SK-N-SH (cell line): ENCODE measurements at places on chromosomes 4 and X.

- DNase-seq, result no peak
- no peaks in the 10 kb centered on the region for H3K27me3 ChIP-seq
- no peak overlapping the region for H3K4me3 ChIP-seq
- H3K36me3 ChIP-seq, result no peaks in the 10 kb centered on the region
- no peaks in the 10 kb centered on the region for H3K4me1 ChIP-seq
- no peak overlapping the region for H3K27ac ChIP-seq
These were observed 2050.7 kb downstream of the ARAP2 start for GRCh38 chr4:34193451-34194154.

- H3K36me3 ChIP-seq, result no peaks in the 10 kb centered on the region
- H3K27ac ChIP-seq, result no peak overlapping the region
- H3K27me3 ChIP-seq, result no peaks in the 10 kb centered on the region
- no peak overlapping the region for H3K4me3 ChIP-seq
- no peaks in the 10 kb centered on the region for H3K4me1 ChIP-seq
These were observed 327.7 kb downstream of the DKK2 start for GRCh38 chr4:106708464-106708816.

GRCh38 chrX:16883487-16883804, 13.3 kb upstream of the RBBP7 start:
- H3K4me1 ChIP-seq, result no peaks in the 10 kb centered on the region
- DNase-seq, result no peak
- no peak overlapping the region for H3K4me3 ChIP-seq
- H3K36me3 ChIP-seq, result no peaks in the 10 kb centered on the region
- H3K27me3 ChIP-seq, result no peaks in the 10 kb centered on the region; the same call in 1 of the 2 replicates
- H3K27ac ChIP-seq, result no peak overlapping the region; the same call in 1 of the 2 replicates

- 0 out of 2 replicates have a peak, but pooled peaks cover 4% of the 10 kb centered on the region for H3K27me3 ChIP-seq
- H3K4me3 ChIP-seq, result no peak overlapping the region
- no peaks in the 10 kb centered on the region for H3K4me1 ChIP-seq
These were observed 496.6 kb downstream of the STIM2 start for GRCh38 chr4:27357283-27357682.

GRCh38 chrX:70470850-70471289, 26.2 kb downstream of the DLG3 start:
- no peaks in the 10 kb centered on the region for H3K4me1 ChIP-seq
- no peaks in the 10 kb centered on the region for H3K36me3 ChIP-seq
- DNase-seq, result no peak
- no peaks in the 10 kb centered on the region for H3K27me3 ChIP-seq
- H3K4me3 ChIP-seq, result no peak overlapping the region
- no peak overlapping the region for H3K27ac ChIP-seq

- no peaks in the 10 kb centered on the region for H3K36me3 ChIP-seq
- peak; percentile 76 for DNase-seq
- H3K4me1 ChIP-seq, result peaks cover 5% of the 10 kb centered on the region; the same call in 1 of the 2 replicates
These were observed 20.5 kb downstream of the TRIM61 start for GRCh38 chr4:164956766-164957643.

DNA sequence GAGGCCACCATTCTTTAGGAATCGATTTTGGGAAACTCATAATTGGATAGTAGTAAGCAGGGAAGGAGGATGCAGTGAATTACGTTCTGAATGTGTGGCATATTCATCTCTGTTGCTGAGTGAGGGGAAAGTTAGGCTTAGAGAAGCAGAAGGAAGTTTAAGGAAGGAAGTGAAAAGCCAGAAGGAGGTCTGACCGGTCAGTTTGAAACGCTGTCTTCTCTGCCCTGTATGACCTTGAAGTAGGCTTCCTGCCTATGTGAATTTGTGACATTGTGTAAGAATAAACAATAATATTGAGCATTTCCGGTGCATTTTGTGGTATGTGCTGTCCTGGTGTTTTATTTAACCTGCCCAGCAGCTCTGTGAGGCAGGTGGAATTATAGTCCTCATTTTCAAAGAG, 67.3 kb downstream of the PDLIM5 start:
- H3K27me3 ChIP-seq, result no peaks in the 10 kb centered on the region
- no peak overlapping the region for H3K27ac ChIP-seq
- no peak for DNase-seq
- H3K4me1 ChIP-seq, result peaks cover 30% of the 10 kb centered on the region; the same call in 1 of the 2 replicates
- H3K36me3 ChIP-seq, result no peaks in the 10 kb centered on the region
